D721Med (cell line): ENCODE measurements at places on chromosomes 3 and 15.
A peak's percentile ranks its signal among the peaks of the same experiment; 100 is the strongest.

DNA sequence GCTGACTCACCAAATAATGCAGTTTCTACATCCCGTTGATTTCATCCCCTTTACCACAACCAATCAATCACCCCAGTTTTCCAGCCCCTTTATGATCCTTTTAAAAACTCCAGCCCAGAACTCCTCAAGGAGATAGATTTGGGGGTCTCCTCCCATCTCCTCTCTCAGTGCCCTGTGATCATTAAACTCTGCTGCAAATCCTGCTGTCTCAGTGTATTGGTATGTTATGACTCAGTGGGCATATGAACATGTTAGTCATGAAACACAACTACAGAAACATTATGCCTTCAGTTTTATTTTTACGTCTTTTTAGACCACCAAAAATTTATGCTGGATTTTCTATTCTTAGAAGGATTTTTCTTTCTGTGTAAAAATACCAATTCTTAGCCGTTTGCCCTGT is 213.7 kb downstream of the DIPK2A start:
- DNase-seq, result no peak

- DNase-seq, result peak; percentile 20
Measured at GRCh38 chr3:55683666-55684270, 196.7 kb upstream of the WNT5A start.

DNA sequence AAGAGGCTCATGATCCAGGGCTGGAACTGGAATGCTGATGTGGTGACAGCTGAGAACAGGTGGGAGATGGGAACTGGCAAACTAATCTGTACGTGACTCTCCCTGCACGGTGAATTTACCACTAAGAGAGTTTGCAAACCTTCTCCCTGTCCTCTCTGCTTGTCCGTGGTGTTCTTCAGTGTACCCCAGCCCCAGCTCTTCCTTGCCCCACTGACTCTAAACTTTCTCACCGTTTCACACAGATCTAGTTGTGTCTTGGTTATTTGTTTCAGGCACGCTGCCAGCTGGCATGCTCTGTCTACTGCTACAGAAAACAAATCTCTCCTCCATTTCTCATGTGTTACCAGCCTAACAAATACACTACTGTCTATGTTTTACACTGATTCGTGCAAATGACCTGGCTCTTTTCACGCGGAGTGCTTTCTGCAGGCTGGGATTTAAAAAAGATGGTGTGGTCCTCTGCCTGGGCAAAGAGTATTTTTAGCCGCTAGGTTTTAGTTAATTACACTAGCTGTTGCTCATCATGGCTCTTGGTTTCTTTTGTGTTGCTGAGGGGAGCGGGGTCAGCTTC is 192.7 kb upstream of the LRIG1 start:
- no peak for DNase-seq

DNA sequence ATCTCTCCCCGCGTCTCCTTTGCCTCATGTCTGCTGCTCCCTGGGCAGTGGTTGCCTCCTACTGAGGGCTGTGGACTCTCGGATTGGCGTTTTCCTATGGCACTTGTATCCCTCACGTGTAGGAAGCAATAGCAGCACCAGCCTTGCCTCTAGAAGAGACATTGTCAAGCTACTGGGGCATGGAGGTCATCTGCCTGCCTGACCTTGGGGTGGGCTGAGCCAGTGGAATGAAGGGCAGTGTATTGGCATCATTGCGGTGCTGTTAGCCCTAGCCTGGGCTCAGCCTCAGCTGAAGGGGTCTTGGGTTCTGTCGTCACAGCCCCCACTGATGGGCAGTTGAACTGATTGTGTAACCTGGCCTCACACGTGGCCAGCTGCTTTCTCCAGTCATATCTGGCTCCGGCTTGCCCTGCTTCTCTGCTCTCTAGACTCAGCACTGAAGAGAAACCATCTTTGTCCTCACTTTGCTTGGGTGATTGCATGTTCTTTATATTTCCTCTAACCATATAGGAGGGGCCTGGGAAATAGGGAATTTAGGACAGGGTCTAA is 8.1 kb downstream of the ABCF3 start:
- no peak for DNase-seq

DNA sequence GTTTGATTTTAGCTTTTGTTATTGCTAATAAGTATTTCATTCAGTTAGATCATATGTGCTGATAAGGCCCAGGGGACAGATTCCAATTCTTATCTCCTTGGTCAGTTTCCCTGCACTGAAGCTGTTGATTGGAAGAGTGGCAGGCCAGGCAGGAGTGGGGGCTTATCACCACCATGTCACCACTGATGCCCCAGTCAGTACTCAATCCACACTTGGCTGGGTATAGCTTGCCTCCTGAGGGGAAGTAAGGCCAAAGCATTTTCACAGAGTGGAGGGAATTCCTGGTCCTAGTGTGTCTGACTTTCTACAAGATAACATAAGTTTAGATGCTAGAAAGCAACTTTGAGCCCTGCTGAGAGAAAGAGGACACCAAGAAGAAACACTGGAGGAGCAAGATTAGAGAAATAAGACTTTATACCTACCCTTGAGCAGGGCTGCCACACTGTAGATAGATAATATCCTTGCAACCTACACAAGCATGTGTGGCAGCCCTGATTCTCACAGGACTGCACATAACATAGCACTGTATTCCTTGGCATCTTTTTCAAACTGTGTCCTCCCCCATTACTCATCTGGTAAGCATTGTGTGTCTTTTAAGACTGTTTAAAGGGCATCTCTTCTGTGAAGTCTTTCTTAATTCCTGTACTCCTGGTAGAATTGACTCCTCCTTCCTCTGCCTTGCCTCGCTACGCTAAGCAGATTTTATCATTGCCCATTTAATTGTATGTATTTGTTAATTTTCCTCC is 24.3 kb downstream of the OXNAD1 start:
- DNase-seq, result no peak

DNA sequence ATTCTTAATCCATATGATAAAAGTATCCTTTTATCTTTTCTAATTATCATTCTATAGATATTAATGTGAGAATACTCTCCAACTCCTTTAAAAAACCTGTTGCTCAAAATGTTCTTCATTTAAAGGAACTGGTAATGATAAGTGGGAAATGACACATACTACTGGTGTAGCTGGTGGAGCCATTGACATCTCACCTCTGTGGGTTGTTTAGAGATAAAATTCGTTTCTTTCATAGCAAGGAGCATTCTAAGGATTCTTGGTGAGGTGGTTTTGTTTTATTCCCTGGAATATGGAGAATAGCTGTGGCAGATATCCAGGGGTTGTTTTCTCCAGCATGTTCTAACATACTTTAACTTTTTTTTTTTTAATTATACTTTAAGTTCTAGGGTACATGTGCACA is 299.8 kb upstream of the THBS1 start:
- DNase-seq, result no peak

DNA sequence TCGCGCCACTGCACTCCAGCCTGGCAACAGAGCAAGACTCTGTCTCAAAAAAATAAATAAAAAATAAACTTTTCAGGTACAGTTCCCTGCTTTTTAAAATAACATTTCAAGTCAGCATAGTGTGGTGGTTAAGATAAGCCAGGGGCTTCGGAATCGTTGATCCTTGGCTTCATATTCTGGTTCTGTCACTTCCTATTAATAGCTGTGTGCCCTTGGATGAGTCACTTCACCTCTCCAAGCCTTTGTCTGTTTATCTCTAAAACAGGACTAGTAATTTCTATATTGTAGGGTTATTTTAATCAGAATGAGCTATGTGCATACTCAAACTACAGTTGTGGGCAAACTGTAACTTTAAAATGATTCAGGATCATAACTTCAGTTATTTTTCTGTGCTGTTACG is 53.8 kb upstream of the SENP5 start:
- DNase-seq, result no peak

GRCh38 chr3:100265016-100265415 is 4.2 kb downstream of the TBC1D23 start:
- no peak for DNase-seq

- DNase-seq, result no peak
Measured at GRCh38 chr3:189737619-189738018, 106.4 kb downstream of the TP63 start.

DNA sequence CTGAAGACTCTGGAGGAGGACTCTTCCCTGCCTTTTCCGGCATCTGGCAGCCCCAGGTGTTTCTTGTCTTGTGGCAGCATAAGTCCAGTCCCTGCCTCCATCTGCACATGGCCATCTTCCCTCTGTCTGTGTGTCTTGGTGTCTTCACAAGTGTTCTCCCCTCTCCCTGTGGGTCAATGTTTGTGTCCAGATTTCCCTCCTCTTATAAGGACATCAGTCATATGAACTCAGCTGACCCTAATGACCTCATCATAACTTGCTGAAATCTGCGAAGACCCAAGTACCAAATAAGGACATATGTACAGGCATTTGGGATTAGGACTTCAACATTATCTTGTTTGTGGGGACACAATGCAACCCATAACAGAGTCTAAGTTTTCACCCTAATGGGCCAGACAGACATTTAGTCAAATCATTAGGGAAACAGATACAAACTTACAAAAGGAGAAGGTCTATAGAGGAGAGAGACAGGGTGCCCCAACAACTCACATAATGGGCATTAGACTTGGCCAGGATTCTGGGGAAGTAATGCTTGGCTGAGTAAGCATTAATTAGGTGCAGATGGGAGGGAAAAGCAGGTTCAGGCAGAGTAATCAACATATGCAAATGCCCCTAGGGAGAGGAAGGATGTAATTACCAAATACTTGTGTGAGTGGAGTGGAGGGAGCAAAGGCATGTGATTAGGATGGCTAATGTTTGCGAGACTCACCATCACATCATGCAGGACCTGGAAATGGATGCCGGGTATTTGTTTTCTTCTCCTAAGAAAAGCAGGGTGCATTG is 372.8 kb upstream of the TBL1XR1 start:
- no peak for DNase-seq

DNA sequence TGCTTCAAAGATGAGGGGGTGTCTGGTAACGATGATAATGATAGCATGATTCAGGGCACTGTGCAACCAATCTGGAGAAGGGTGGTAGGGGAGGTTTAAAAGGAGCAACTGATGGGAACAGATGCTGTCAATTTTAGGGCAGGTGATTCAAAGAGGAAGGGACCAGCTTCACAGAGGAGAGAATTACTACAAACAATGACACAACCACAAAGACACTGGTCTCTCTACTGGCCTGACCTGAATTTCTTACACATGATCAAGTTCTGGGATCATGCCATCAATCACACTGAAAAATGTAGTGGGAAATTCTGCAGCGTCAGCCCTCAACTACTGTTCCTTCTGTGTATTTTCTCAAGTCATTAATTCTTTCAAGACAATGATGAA is 2.6 kb upstream of the CDV3 start:
- no peak for DNase-seq

- DNase-seq, result no peak
Measured at GRCh38 chr3:107598926-107599771, 76.4 kb downstream of the BBX start.

GRCh38 chr3:62965311-62965710 is 90.1 kb upstream of the CADPS start:
- DNase-seq, result no peak

DNA sequence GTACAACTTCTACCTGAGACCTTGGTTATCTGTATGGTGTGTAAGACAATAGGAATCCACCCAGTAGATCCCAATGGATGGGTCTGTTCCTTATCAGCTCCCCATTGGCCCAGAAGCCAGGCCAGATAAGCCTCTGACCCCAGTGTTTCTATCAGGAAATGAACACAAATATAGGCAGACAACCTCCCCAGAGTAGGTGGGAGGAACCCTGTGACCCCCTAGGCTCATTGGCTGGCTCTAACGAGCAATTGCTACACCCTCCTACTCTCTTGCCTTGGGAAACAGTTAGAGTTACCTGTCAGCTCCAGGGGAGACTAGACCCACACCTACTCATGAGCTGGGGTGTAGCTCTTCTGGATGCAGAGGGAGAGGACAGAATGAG is 299.9 kb downstream of the UACA start:
- no peak for DNase-seq

- DNase-seq, result no peak
Measured at GRCh38 chr3:113594066-113594465, 61.7 kb downstream of the SIDT1 start.

GRCh38 chr3:190586631-190587011 is 72.7 kb downstream of the IL1RAP start:
- DNase-seq, result no peak

- no peak for DNase-seq
Measured at GRCh38 chr3:125440559-125440955, 65.4 kb upstream of the ZNF148 start.

DNA sequence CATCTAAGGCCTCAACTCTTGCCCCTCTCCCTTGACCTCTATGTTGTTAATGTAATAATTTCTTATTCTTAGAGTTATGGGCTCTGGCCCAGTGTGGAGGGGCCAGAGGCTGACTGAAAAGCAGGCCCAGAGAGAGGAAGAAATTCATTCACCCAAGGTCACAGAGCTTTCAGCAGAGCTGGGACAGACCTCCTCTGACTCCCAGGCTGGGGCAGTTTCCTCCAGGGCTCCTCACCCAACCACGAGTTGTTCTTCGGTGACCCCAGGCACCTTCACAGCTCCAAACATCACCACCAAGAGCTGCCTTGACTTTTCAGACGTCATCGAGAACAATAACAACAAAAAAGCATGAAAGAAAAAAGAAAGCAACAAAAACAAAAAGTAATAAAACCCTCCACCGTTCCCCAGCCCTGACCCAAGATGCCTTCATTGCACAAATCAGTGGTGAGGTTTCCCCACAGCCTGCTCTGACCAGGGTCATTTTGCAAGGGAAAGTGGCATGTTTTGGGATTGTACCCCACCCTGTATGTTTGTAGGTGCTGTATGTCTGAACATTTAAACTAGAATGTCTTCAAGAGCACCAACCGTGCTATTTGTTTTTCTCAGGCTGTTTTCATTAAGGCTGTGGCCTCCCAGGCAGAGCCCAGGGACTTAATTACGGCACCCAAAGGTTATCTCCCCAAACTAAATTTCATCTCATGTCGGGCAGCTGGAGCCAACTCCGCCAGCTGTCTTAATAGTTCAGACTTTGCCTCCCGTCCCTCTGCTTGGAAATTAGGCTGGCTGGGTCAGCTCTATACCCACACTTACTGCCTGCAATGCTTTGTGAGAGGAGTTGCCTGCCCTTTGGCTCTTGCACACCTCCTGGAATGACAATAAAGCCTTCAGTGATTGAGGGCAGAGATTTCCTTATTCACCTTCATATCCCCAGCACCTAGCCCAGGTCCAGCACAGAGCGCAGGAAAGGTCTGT is 173.8 kb downstream of the RPLP1 start:
- no peak for DNase-seq

GRCh38 chr3:177385831-177386301 is 188.6 kb upstream of the TBL1XR1 start:
- DNase-seq, result no peak

GRCh38 chr3:14890476-14890875 is 56.9 kb upstream of the NR2C2 start:
- DNase-seq, result no peak

GRCh38 chr15:34241376-34242330 is 16.8 kb downstream of the EMC4 start:
- peak; percentile 27 for DNase-seq

- no peak for DNase-seq
Measured at GRCh38 chr15:92899601-92899947, 550 bp upstream of the CHD2 start.

- no peak for DNase-seq
Measured at GRCh38 chr3:49513494-49514124, 40.7 kb upstream of the BSN start.
